ENCODE measurements at places on chromosomes 7 and 10. TPM values are rescaled to one million over a fixed set of nuclear protein-coding genes. Genes with fewer than 3 reads are reported as not detected.
A peak's percentile ranks its signal among the peaks of the same experiment; 100 is the strongest.

Gene CD36
- 2,225 TPM for total RNA-seq

Gene ZNF804B
- not detected for total RNA-seq

Gene FAM237B
- total RNA-seq: not detected

Gene SPRN
- not detected for total RNA-seq

Gene AKR1C1
- 593 TPM for total RNA-seq

Gene NANOS1
- 54.3 TPM for total RNA-seq

Gene TLX1
- not detected for total RNA-seq

- no peak for DNase-seq
These were observed 146.6 kb upstream of the FRMD4A start for GRCh38 chr10:14477408-14477710.

GRCh38 chr7:17474724-17475344, 176.4 kb downstream of the AHR start:
- no peak for DNase-seq

DNA sequence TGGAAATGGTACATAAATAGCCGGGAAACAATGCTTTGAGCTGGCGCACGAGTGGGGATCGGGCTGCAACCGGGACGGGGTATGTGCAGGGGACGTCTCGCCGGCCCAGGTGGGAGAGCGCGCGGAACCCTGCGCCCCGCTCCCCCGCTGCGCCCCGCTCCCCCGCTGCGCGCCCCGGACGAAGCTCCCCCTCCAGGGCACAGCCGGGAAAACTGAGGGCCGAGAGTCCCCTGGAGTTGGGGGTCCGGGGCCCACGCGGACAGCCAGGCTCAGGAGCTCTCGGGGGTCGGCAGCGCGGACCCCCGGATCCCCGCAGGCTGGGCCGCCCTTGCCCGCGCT, 514 bp downstream of the RADIL start:
- DNase-seq: no peak

DNA sequence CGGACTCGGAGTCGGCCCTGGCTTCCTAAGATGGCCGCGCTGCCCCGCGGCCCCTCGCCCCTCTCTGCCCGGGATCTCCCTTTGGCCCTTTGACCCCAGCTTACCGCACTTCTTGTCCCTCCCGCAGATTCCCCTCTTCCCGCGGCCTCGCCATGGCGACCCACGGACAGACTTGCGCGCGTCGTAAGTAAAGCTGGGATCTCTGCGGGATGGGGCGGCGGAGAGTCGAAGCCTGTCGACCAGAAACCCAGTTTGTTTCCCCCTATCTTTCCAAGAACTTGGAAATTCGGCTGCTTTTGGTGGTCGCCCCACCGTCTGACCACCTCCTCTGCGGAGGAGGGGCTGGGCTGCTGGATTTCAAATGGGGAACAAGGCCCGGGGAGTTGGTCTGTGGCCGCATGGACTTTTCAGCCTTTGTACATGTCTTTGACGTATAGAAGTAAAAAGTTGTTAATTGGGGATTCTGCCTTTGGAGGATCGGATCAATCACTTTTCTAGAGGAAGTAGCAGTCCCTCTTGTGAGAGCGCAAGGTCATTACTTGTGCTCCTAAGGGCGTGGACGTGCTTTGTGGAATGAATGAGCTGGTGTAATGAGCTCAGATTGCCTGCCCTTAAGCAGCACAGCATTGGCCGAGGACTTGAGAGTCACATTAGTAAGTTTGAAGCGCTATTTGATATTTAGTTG, 553 bp downstream of the VDAC2 start:
- peak; percentile 85 for DNase-seq

GRCh38 chr7:141702047-141702567, at the start of gene DENND11:
Gene DENND11, minus strand, starts transcription at chr7:141702166. Its CDS starts 13 bp downstream, at chr7:141702153.
- DNase-seq: no peak

- DNase-seq: peak; percentile 57
These were observed 107.1 kb upstream of the FAM20C start for GRCh38 chr7:85074-85882.

DNA sequence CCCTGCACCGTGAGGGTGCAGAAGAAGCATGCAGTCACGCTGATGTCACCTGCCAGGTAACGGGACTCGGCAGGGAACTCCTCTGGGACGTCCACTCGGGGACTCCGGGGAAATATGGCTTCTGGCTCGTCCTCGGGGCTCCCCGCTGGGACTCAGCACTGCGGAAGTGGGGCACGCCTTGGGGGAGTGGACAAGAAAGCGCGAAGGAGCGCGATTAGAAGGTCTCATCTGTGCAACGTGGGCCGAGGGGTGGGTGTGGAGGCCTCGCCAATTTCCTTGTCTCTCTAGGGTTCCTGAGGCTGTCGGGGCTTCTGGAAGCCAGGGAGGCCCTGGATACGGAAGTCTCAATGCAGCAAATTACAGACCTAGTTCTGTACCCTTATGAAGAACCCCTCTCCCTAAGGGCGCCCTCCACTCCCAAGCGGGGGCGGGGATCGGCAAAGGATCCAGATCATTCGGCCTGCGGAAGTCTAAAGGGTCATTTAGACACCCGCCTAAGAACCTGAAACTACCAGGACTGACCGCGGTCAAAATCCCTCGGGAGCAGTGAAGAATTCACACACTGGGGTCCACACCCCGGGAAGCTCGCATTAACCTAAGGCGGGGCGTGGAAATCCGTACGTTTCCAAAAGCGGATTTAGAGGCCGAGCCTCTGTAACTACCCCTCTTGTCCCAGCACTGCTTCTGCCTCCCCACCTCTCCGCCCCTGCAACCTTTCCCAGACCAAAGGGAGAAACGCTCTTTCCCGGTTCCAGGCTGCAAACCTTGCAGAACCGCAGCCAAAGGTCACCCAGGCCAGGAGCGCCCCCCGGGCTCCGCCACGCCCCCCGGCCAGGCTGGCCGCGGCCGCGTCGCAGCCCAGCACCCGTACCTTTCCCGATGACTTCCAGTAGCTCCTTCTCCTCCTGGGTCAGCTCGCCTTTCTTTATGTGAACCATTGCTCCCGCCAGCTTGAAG, 640 bp downstream of the ANKMY2 start:
- no peak for DNase-seq

DNA sequence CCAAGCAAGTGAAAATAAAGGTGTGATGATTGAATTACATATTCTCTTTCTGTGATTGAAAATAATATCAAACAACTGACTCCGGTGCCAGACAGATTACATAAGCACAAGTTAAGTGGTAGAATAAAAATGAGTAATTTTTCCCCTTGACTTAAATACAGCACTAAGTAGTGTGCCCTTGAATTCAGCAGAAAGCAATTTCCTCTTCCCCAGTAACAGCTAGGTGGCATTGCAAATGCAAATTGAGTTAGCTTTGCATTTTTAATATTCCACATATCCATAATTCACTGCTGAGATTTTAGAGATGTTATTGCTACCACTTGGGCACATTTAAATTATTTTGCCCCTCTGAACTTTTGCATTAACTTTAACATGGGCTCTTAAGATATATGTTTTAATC, 89.8 kb upstream of the NPVF start:
- no peak for DNase-seq

GRCh38 chr10:101565936-101566332, 22.1 kb downstream of the POLL start:
- peak; percentile 60 for DNase-seq

DNA sequence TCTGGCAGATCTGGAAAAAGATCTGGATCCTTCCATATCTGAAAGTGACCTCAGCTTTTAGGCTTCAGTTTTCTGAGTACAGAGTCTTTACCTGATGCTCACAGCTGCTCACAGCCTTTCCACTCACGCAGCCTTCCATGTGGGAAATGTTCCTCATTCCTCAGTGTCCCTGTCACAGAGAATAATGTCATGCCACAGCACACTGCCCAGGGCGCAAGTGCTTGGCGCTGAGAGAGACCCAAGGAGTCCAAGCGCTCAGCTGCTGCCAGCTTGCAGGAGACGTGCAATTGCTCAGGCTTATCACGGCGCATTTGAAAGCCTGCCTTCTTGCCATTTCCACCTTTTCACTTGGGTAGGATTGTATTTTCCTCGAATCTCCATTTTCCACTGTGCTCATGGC, 271.9 kb upstream of the MKI67 start:
- DNase-seq: no peak

DNA sequence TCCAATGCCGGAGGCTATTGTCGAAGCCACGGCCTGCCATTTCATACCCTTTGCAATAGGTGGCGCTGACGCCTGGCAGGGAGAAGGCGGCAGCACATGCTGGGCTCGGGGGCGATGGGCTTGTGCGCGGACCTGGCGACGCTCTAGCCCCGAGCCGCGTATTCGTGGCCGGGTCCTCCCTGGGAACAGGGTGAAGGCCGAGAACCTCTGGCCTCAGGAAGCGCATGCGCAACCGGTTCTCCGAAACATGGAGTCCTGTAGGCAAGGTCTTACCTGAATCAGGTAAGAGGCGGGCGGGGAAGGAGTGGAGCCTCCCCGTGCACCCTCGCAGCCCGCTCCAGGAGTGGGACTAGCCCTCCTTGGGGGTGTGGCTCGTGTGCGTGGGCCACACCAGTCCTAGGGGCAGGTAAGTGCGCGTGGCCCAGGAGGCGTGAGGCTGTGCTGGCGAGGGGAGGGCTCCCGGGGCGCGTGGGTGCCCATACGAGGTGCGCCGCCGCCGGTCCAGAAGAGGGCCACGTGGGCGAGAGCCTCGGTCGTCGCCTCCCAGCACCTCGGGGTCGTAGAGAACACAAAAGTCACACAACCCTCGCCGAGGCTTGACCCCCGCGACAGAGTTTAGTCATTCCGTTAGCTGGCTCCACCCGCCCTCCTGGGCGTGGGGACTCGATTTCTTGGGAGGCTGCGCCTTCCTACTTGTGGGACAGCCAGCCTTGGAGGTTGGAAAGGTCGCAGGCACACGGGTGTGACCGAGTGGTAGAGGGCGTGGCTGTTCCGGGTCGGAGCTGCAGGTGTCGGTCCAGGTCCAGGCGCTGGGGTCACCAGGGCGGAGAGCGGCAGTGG, 5.6 kb upstream of the MEST start:
- no peak for DNase-seq

DNA sequence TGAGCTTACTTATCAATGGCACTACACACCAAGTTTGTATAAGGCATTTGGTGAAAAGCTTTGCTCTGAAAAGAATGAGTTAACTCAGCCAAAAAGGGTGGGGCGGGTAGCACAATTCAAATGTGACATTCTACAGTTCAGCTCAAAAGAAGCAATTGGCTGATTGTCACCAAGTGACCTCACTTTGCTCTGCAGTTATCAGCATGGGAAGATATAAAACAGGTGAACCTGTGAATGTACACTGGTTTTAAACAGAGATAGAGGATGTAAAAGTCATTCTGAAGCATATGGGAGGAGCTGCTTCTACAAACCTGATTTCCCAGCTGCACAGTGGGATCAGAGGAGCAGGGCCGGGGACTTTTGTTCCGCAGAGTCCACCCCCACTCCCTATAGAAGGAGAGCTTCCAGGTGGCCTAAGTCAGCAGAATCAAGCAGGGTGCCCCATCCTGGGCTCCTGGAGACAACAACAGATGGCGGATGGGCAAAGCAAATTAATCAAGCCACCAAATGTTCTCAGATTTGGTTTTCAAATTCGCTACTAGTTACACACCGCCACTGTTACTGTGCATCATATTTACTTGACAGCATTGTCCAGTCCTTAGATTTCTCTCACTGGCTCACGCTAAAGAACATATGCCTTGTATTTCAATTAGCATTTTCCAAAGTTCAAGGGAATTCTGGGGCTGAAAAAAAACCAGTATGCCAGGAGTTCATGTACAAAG, 27.5 kb upstream of the NPVF start:
- no peak for DNase-seq

DNA sequence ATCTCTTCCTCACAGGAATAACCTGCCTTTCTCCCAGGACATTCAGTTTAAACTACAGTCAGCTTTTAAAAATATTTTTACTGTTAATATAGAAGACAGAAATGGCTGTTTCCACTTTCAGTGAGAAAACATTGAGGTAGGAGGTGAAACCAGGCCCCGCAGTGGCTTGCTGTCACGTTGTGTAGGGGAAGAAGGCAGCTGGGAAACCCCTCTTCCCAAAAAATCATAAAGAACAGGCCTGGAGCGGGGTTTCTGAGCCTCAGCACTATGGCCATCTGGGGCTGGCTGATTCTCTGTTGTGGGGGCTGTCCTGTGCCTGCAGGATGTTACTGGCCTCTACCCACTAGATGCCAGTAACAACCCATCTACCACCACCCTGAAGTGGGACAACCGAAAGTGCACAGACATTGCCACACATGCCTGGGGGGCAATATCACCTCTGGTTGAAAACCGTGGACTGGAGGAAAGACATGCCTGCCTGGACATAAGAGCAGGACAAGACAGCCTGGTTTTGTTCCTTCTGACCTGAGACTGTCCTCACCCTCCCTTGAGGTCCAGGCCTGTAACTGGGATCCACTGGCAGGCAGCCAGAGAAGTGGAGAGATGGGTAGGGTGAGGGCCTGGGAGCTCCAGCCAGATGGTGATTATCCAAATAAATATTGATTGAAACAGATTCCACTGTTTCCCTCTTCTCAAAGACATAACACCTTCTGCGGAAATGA, 43.9 kb downstream of the KCNH2 start:
- DNase-seq: peak; percentile 53

GRCh38 chr10:129601737-129602136, 134.7 kb downstream of the MGMT start:
- DNase-seq: no peak

DNA sequence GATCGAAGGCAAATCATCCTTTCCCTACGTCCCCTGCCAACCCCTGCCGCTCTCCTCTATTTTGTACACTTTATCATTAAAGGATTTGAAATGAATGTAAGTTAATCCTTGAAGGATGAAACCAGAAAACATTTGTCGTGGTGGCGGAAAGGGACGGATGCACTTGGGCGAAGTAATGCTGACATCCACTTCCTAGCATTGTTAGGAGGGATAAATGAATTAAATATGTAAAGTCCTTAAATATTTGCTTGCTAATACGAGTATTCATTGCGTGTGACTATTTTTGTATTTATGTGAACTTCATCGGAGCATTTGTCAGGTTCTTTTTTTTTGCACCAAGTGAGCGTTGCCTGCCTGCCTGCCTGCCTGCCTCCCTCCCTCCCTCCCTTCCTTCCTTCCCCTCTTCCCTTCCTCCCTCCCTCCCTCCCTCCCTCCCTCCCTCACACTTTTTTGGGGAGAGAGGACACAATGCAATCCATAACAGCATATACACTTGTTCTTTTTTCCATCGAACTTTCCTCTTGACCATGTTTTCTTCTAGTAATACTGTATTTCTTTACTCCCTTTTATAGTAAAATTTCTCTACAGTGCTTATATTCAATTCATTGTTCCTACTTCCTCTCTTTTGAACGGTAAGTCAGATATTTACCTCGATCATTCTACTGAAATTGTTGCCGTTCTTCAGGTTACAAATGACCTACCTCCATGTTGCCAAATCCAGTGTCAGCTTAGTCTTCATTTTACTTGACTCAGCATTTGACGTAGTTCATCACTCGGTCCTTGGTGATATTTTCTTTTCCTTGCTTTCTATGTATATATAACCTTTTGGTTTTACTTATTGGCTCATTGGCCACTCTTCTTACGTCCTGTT, 831 bp downstream of the CCDC7 start:
- no peak for DNase-seq

- no peak for DNase-seq
These were observed 11.4 kb downstream of the PWWP2B start for GRCh38 chr10:132408367-132408781.

Data from mesenteric fat pad (tissue), 1 donor.